ENCODE measurements at places on chromosomes 5 and 9.

- no peak for DNase-seq
These were observed 89.0 kb downstream of the PLPP1 start for GRCh38 chr5:55445791-55446190.

DNA sequence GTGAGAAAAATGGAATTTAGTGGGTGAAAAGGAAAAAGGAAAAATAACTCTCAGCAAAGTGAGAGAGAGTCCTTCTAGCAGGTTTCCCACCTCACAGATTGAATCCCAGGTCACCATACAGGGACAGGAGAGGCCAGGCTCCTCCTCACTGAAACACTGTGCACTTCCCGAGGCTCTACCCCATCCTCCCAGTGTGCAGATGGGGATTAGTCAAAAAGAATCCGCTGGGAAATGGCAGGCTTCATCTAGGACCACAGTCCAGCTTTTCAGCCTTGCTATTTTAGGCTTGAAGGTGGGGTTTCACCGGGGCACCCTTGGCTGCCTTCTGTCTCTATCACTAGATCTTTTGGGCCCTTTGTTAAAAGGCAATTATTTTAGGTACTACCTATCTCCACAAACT, 47.8 kb downstream of the YIPF5 start:
- DNase-seq, result no peak

- no peak for DNase-seq
These were observed 11.8 kb upstream of the IFNW1 start for GRCh38 chr9:21153336-21154017.

- DNase-seq, result no peak
These were observed 66.1 kb downstream of the CDK5RAP2 start for GRCh38 chr9:120513825-120514396.

DNA sequence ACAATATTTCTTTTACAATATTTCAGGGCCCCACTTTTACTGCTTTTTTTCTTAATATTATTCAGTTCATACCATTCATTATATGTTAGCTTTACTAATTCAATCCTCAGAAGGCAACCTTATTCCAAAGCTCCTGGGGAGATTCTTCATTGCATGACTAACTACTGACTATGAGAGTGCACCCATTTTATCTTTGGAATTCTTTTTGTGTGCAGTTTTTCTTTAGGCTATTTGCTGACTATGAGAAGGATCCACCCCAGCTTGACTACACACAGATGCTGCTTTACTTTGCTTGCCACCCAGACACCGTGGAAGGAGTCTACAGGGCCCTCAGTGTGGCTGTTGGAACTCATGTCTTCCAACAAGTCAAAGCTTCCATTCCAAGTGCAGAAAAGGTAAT, 56.9 kb upstream of the IL7R start:
- DNase-seq, result no peak

DNA sequence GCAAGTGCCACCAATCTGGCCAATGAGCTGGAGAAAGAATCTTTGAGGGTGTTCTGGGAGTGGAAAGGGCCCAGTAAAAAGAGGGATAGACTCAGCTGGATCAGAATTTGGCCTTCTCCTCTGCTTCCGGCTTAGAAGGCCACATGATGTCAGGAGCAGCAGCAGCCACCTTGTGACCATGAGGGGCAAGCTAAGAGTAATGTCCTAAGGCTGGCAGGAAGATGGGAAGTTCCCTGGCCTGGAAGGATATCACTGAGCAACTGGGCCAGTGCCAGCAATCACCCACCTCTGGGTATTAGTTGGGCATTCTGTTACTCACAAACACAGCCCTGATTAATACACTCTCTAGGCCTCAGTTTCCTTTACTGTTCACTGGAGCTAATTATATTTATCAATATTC, 44.2 kb downstream of the TSPAN17 start:
- DNase-seq, result no peak

DNA sequence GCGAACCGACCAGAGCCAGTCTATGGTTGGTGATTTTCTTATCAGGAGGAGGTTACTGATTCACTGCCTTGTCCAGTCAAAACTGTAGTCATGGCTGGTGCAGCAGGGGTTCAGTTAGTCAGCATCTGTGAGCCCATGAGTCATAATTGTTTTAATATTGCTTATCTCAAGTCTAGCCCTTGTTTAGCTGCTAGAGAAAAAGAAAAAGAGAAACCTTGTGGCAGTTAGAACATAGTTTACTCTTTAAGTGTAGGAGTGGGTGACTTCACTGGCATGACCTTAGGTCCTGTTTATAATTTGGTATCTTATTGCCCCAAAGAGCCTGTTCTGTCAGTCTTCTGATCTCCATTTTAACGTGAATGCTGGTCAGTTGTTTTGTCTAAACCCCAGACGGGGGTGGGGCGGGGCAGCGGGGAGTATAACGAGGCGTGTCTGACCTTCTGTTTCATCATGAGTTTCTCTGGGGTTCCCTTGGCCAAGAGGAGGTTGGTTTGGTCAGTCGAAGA, 76.9 kb upstream of the NFIL3 start:
- no peak for DNase-seq
